Hematopoietic multipotent progenitor cell treated with erythropoietin and hydrocortisone succinate and interleukin-3 and kit ligand, for 15 days (in vitro differentiated cells): ENCODE measurements at places on chromosomes 12 and 14.

DNA sequence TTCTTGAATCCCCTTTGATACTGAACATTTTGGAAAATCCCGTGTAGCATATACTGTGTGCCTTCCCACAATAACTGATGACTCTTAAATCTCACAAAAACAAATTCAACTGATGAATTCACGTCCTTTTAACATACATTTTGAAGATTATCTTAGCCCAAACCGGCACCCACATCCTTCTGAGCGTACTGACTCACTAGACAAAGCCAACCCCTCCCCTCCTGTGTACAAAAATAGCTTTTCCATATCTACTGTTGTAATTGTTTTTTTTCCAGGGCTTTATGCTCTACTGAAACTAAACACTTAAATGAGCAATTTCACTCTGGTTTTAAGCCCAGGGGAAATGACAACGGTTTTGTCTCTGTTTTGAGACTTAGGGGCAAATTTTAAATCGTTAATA, 109.4 kb upstream of the ATF7IP start:
- DNase-seq, result no peak

- no peak for DNase-seq
Measured at GRCh38 chr14:57812741-57813140, 53.2 kb downstream of the SLC35F4 start.

DNA sequence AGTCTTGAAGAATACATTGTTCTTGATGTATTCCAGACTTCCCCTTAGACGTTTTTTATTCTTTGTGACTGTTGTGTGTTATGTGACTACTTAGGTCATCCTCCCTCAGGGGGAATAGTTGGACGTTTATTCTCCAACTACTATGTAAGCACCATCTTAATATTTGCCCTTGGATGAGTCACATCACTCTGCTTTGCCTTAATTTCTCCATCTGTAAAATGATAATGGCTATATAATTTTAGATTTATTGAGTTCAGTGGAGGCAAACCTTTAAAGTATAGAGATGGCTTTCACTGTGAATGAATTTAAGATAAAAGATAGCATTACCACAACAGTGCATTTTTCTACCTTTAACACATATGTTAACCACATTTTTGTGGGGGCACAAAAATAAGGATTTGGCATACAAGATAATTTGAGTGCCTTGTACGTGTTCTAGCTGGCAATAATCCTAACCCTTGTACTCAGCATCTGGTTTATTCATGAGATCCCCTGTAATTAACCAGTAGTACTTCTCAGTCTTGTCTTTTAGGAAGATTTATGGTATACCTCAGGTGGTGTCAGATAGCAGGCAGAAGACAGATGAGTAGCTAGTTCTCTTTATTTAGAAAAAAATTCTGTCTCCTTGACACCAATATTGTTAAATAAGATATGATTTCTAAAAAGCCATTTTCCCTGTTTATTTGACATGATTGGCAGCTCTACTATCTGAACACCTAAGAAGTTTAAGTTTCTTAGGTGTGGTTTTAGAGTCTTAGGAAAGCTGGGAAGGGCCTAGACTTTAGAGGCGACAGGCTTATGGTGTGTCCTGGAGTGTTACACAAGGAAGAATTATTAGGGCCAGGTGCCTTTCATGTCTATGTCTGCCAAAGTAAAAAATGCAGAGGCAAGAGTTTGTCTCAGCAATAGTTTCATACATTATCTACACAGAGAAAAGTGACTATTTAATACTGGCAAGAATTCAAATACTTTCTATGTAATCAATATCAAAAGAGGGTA, 152.3 kb downstream of the RAD51B start:
- DNase-seq, result no peak

DNA sequence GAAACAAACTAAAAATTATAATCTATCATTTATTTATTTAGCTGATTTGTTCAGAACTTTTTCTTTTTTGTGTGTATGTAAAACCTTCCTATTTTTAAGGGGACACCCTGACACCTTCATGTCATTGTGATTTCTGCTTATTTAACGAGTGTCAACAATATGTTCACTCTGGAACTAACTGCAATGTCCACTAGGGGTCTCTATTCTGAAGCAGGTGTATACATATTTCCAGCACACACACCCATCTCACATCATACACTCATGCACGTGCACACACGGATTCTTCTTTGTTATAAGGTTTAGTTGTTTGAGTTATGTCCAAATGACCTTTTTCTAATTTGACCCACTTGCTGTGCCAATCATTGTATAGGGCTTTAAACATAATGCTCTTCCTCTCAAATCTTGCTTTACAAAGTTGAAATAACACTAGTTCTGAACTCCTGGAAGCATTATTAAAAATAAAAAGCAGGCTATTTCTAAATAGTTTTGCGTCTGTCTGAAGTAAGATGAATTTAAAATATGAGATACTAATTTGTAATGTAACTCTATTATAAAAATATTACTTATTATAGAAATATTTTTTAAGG, 15.5 kb downstream of the E2F7 start:
- DNase-seq, result peak; percentile 67

- DNase-seq, result no peak
Measured at GRCh38 chr12:28795311-28795710, 353.8 kb upstream of the FAR2 start.
